ENCODE measurements at places on chromosomes 4 and X. TPM values are rescaled to one million over a fixed set of nuclear protein-coding genes. Genes with fewer than 3 reads are reported as not detected.

USP17L26 gene
- total RNA-seq: not detected

BTC gene
- total RNA-seq: not detected

GRID2 gene
- not detected for total RNA-seq

HTR2C gene
- not detected for total RNA-seq

PDCL2 gene
- total RNA-seq: not detected

TCEAL6 gene
- not detected for total RNA-seq

PPEF1 gene
- total RNA-seq: not detected

NPY2R gene
- total RNA-seq: not detected

USP17L13 gene
- total RNA-seq: not detected

TASL gene
- total RNA-seq: not detected

FAM133A gene
- total RNA-seq: not detected

AFF2 gene
- total RNA-seq: not detected

NEIL3 gene
- 36.3 TPM for total RNA-seq

P2RY4 gene
- total RNA-seq: not detected

CXCR3 gene
- not detected for total RNA-seq

CTSO gene
- 0.63 TPM for total RNA-seq

PROM1 gene
- not detected for total RNA-seq

ELF4 gene
- total RNA-seq: 5.9 TPM

USP17L30 gene
- not detected for total RNA-seq

TLR1 gene
- 0.07 TPM for total RNA-seq

CCDC120 gene
- total RNA-seq: 0.59 TPM

ETNPPL gene
- total RNA-seq: not detected

TMSB15A gene
- total RNA-seq: not detected

F8A3 gene
- total RNA-seq: not detected

TCEAL7 gene
- total RNA-seq: not detected

S100G gene
- not detected for total RNA-seq

CHST7 gene
- 2.4 TPM for total RNA-seq

DCAF8L2 gene
- total RNA-seq: not detected

SLIT2 gene
- 1.9 TPM for total RNA-seq

S100P gene
- total RNA-seq: not detected

DNASE1L1 gene
- total RNA-seq: 20.0 TPM

Measured in MG63 (cell line).